ENCODE measurements at places on chromosomes 2 and 18. TPM values are rescaled to one million over a fixed set of nuclear protein-coding genes. Genes with fewer than 3 reads are reported as not detected.

BOLL gene
- total RNA-seq = not detected

ZNF385B gene
- 5.0 TPM for total RNA-seq

DNA sequence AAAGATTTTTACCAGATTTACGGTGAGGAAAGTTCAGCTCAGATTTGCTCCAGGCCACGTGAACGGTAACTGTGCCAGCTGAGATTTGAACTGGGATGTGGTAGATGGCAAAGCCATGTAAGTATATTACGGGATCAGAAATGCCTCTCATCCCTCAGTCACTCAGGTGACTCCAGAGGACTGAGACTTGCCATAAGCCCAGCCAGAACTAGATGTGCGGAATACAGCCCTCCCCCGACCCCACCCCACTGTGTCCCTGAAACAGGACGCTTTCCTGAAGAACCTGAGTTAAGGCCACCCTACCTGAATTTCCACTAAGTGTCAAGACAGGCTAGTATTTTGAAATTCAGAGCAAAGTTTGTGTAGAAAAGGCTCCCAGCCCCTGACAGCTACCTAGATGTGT is 1.3 kb upstream of the FHL2 start:
- no peak for DNase-seq

GRCh38 chr18:45837283-45838070 is 12.0 kb downstream of the SIGLEC15 start:
- peak; percentile 90 for DNase-seq

DNA sequence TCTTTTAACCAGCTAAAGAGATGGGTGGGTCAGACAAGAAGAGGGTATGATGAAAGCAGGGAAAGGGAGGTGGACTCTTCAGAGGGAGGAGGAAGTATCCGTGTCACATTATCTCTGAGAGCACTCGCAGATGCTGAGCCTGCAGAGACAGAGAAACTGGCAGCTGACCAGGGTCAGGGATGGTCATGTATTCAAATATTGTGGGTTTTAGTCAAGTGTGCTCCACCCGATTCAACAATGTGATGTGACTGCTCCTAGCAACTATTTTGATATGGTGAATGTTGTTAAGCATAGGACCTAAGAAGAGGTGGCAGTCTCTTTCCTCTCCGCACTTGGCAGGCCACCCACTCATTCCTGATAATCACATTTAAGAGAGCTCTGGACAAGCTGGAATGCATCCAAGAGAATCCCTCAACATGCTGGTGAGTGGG is 1.3 kb upstream of the CLIP4 start:
- no peak for DNase-seq

DNA sequence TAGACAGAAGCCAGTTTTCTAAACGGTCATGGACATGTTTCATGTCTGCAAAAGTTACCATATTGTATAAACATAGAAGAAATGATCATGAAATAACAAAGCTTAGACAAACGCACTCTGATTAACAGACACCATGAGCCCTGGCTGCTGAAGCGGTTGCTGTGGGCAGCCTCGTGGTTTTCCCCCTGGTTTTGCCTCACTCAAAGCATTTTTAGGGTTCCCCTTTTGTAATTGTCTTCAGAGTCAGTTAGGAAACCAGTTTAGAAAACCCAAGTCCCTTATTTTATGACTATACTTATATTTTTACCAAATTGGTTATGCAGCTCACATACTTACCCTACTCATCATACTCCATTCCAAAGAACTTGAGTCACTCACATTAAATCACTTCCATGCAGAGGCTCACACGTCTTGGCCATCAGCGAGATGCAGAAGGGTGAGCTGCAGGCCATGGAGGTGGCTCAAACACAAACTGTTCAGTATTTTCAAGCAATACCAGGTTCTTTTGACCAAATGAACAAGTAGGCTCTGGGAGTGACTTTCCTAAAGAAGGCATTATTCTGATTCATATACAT is 105.6 kb upstream of the SALL3 start:
- DNase-seq = no peak

DNA sequence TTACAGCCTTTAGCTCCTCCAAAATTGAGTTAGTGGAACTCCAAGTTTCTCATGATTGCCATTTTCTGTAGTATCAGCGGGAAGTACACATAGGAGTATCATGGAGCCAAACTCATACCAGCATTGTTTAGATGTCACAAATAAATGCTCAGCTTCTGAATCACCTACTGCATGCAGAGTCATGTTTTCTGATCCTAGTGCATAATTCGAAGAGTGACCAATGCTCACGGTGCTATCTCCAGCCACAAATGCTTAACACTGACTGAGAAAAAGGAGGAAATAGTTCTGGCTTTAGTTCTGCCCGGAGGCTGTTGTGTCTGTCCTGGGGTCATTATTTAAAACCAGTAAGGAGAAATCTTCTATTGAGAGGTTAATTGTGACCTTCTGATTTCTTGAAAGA is 45.4 kb upstream of the LRATD1 start:
- no peak for DNase-seq

DNA sequence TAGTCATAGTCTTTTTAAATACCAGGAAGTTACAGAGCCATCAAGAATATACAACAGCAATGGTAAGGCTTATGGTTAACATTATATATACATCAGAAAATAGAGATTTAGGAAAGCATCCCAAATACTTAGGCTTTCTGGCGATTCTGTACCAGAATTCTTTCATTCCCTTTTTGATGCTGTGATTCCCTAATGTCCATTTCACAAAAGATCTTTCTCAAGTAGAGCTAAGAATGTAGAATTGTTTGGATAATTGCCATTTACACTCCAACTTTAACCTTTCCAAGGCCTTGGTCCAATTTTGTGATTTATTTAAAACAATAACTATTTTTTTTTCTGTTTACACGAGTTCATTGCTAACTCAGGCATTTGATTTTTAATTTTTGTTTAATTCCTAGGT is 422.2 kb downstream of the MTX2 start:
- DNase-seq = no peak

GRCh38 chr2:88955607-88956006 is 264.1 kb downstream of the RPIA start:
- DNase-seq = no peak

DNA sequence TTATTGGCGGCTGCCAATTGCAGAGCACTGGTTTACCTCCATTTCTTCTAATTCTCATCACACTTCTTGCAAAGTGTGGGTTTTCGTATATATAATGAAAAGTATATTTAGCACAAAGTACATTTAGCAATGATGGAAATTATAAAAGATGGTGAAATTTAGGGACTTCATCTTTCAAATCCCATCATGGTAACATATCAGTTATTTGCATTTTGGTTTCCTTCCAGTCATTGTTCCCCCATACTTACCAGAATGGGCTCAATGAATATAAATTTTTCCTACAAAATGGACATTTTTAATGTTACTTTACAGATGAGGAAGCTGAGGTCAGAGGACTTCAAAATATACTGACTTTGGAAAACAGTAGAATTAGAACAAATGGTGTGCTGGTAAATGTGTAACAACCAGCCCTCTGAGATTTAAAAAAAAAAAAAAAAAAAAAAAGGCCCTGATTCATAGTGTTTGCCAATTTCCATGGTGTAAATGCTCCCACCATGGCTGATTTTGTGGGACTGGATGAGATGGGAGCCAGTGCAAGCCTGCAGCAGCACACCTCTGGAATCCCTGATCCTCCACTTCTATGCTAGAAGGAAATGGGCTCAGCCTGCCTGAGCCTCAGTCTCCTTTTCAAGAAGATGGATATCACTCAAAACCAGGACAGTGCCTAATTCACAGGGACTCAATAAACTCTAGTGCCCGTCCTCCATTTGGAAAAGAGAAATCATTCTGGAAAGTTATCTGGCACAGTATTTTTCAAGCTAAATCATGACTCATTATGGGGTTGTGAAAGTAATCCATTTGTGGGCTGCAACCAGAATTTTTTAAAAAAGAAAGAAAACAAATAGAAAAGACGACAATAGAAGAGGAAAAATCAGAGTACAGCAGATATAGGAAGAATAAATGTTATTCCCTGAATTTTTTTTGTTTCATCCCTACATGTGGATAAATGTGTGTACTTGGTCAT is 34.0 kb downstream of the LBH start:
- no peak for DNase-seq

Data from endodermal cell (in vitro differentiated cells).